Right atrium auricular region (tissue), 2 donors: ENCODE measurements at places on chromosomes 3 and 15.

DNA sequence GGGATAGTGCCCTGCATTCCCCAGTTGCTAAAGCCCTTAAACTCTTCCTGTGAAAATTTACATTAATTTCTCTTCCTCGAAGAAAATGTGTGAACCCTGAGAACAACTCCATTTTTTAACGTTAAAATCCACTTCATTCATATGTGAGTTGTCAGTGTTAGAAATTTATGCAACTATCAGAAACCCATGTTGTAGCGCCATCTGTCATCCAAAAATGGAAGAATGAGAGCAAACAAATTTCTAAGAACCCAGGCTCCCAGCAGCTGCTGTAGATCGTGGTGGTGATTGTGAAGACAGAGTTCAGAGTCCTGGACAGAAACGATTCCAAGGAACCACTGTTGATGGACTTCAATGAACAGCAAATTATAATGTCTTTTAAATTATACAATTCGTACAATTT lies 179.7 kb upstream of the NDN start:
- no peak for DNase-seq

DNA sequence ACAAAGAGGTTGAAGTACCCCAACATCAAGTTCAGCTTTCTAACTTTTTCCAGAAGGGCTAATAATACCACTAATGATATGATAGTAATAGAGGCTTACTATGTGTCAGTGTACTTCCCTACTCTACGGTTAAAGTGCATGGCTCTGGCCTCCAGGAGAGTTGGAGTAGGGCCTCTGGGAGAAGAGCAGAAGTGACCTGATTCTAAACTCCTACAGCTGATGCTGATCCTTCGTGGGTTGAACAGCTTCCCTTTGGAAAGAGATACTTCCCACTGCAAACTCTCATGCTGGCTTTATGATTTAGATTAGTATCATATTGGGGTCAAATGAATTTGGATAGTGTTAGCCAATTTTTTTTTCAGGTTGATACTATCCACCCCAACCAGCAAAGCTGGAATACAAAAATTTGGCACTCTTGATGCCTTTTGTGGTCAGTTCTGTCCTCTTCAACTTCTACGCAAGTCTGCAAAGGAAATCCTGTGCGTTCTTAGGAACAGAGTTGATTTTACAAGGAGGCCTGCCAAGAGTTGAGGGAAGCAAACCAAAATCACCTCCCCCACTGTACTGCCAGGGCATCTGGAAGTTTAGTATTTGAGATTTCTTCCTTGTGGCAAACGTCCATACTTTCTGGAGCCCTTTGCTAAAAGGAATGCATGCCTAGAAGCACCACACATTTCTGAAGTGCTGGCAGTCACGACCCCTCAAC lies 17.8 kb downstream of the TMEM212 start:
- DNase-seq = no peak

DNA sequence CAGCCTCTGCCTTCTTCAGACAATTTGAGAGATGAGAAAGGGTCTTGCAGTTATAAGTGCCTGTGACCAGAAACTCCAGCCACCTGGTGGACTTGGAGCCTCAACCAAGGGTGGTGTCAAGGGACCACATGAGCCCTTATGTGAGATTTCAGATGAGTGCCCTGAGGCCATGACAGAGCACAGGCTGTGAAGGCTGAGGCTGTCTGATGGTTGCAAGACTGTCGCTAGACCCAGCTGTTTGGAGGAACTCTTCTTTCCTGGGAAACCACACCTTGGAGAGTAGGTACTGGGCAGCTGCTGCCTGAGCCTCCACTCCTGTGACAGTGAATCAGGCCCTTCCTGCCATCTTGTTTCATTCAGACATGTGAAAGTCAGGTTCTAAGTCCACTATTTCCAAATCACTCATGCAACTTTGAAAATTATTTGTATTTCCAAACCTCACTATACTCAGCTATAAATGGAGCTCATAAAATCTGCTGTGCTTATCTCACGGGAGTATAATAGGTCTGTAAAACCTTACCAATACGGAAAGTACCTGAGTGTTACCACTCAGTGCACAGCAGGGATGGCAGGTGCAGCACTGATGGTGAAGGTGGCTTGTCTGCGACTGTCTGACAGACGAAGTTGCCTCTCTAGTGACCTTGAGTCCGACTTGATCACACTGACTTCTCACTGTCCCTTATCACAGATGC lies 99.4 kb downstream of the RPL39L start:
- DNase-seq = no peak

- no peak for DNase-seq
These were observed 50.4 kb downstream of the IL12A start for GRCh38 chr3:160038862-160039562.

DNA sequence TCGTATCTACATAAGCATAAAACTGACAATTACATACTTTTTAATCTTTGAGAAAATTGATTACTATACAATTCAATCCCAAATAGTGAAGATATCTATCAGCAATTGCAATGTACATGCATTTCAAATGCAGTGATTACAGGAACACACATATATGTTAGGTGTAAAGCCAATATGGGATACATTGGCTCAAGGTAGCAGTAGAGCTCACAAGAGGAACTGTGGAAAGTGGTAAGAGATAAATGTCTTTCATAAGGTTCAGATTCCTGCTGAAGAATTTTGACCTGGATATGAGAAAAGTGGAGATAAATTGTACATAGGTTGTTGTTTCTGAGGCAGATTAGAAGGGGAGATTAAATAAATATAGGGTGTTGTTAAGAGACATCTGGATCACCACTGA lies 1280.5 kb downstream of the OTOL1 start:
- DNase-seq = no peak

GRCh38 chr3:172675441-172676193 lies 35.2 kb downstream of the NCEH1 start:
- no peak for DNase-seq

GRCh38 chr15:100601617-100602063 lies 344 bp downstream of the LINS1 start:
- DNase-seq = no peak

- DNase-seq = no peak
These were observed 267.3 kb downstream of the SHQ1 start for GRCh38 chr3:72580900-72581299.
